ENCODE measurements at places on chromosomes 4 and X.

GRCh38 chr4:31100536-31100935, 380.4 kb downstream of the PCDH7 start:
- DNase-seq = no peak

DNA sequence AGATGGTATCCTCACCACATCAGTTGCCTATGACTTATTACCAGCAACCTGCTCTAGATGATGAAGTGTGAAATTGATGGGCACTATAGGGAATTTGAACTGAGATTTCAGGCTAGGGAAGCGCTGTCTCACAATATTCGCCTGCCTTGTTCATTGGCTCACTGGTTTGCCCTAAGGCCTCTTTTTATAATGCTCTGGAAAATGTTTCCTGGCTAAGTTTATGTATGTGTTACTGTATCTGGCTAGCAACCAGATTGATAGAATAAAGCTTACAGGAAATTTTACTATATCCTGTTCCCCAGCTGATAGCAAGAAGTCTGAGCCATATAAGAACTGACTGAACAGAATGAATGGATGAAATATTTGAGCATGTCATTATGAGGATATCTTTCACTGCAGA, 71.6 kb downstream of the GSTCD start:
- no peak for DNase-seq

DNA sequence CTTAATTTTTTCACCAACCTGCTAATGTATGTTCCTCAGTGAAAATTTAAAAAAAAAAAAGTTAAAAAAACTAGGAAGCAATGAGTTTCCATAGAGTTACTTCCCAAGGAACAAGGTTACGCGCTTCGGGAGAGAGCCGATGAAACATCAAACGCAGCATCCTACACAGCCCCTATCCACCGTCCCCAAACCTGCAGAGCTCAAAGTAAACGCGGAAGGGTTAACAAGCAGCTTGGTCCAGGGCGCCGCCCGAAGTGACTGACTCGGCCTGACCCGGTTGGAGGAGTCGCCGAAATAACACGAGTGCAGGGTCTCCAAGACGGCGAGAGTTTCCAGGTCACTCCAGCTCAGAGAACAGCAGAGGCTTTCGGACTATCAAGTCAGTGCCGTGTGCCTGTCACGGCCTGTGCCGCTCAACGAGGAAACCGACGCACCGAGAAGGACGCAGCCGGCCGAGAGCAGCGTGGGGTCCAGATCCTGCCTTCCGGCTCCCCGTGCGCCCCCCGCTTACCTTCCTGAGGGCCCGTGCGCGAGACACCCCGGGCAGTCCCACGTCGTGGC, 512 bp downstream of the NOP14 start:
- peak; percentile 84 for DNase-seq

DNA sequence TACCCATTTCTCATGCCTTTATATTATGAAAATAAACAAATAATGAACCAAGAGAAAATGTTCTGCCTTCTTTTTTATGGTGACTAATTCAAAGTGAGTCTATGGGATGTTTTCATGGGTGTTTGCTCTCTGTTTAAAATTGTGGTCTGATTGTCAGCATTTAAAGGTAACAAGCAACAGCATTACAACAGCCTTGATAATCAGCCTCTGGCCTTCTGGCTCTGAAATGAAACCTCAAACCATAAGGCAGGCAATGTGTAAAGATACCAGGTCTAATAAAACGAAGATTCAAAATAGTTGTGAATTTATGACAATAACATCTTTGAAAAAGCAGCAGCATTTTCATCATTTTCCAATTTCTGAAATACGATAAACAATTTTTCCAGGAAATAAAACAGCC, 63.7 kb downstream of the FAM13A start:
- DNase-seq = no peak

All from NAMALWA (cell line).